Heart right ventricle (tissue), 16 donors: ENCODE measurements at places on chromosomes 1 and 21. TPM values are rescaled to one million over a fixed set of nuclear protein-coding genes. Genes with fewer than 3 reads are reported as not detected.

NPHP4 gene
- total RNA-seq, result 2.8 TPM

CCDC27 gene
- not detected for total RNA-seq

CPT2 gene
- total RNA-seq, result 41.2 TPM

AMY1C gene
- not detected for total RNA-seq

FAM163A gene
- total RNA-seq, result 0.14 TPM

HOOK1 gene
- 4.0 TPM for total RNA-seq

CYP4X1 gene
- 0.38 TPM for total RNA-seq

CFAP126 gene
- not detected for total RNA-seq

KRTAP7-1 gene
- not detected for total RNA-seq

- no peak overlapping the region for H3K4me3 ChIP-seq
- H3K4me1 ChIP-seq, result no peaks in the 10 kb centered on the region
- H3K27ac ChIP-seq, result no peak overlapping the region
- H3K27me3 ChIP-seq, result no peaks in the 10 kb centered on the region
- no peak for DNase-seq
These were observed 7.1 kb downstream of the UTS2 start for GRCh38 chr1:7845761-7846160.

GRCh38 chr1:15843826-15844572 is 3.5 kb upstream of the SPEN start:
- H3K27ac ChIP-seq, result no peak overlapping the region
- no peaks in the 10 kb centered on the region for H3K4me1 ChIP-seq
- no peak for DNase-seq
- H3K27me3 ChIP-seq, result no peaks in the 10 kb centered on the region
- H3K36me3 ChIP-seq, result no peaks in the 10 kb centered on the region
- H3K4me3 ChIP-seq, result no peak overlapping the region

- DNase-seq, result no peak
- H3K4me1 ChIP-seq, result peaks cover 17% of the 10 kb centered on the region
- no peak overlapping the region for H3K4me3 ChIP-seq
These were observed 2.1 kb upstream of the DENND2C start for GRCh38 chr1:114671939-114672275.

GRCh38 chr1:50529510-50529909 is 106.3 kb upstream of the DMRTA2 start:
- no peak overlapping the region for H3K27ac ChIP-seq
- DNase-seq, result no peak
- no peaks in the 10 kb centered on the region for H3K27me3 ChIP-seq
- H3K4me1 ChIP-seq, result no peaks in the 10 kb centered on the region
- H3K4me3 ChIP-seq, result no peak overlapping the region

GRCh38 chr1:155522069-155522468 is 40.5 kb downstream of the ASH1L start:
- DNase-seq, result no peak
- no peaks in the 10 kb centered on the region for H3K27me3 ChIP-seq
- H3K4me3 ChIP-seq, result no peak overlapping the region
- no peaks in the 10 kb centered on the region for H3K36me3 ChIP-seq

DNA sequence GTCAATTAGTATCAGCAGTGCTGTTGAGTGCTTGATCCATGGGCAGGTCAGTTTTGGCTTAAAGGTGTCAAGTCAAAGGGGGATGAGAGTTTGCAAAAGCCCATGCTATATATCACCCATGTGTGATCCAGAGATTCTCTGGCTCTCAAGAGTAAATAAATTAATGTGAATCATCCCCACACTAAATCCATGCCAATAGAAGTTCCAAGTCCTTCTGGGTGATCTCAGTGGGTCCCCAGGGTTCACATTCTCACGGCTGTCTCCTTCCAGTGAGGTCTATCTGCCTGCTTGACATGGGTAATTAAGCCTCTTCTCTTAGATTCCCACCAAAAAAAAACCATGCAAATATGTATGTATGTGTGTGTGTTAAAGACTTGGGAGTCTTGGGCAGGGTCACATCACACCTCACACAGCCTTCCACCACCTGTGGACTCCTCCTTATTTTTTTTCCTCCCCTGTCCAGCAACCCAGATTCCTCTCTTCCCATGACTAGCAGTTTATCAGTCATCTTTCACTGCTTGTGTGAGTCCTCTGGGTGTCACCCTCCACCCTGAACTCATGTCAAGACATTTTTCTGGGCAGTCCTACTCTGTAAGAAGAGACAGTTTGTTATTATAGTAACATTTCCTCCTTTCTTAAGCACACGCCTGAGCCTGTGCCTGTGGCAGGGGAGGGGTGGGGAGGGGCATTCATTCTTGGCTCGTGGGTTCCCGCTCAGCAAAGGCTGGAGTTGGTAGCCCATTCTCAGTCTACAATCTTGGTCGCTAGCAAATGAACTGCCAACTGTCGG is 14.3 kb upstream of the S100A11 start:
- H3K27me3 ChIP-seq, result peaks cover 3% of the 10 kb centered on the region
- no peak for DNase-seq
- no peak overlapping the region for H3K4me3 ChIP-seq
- H3K36me3 ChIP-seq, result no peaks in the 10 kb centered on the region
- peak overlapping the region; percentile 98 for H3K27ac ChIP-seq
- peaks cover 10% of the 10 kb centered on the region for H3K4me1 ChIP-seq

- H3K4me1 ChIP-seq, result no peaks in the 10 kb centered on the region
- H3K27me3 ChIP-seq, result no peaks in the 10 kb centered on the region
- no peak overlapping the region for H3K27ac ChIP-seq
- no peak overlapping the region for H3K4me3 ChIP-seq
- no peaks in the 10 kb centered on the region for H3K36me3 ChIP-seq
- DNase-seq, result no peak
These were observed 3.6 kb downstream of the KRTAP21-3 start for GRCh38 chr21:30714946-30715345.

GRCh38 chr1:204350857-204351573 is 8.7 kb downstream of the PLEKHA6 start:
- H3K36me3 ChIP-seq, result no peaks in the 10 kb centered on the region
- peak overlapping the region; percentile 29 for H3K4me3 ChIP-seq
- peak; percentile 75 for DNase-seq
- peaks cover 26% of the 10 kb centered on the region for H3K4me1 ChIP-seq
- H3K27me3 ChIP-seq, result peaks cover 5% of the 10 kb centered on the region

GRCh38 chr1:235079443-235080296 is 49.0 kb downstream of the TOMM20 start:
- H3K36me3 ChIP-seq, result no peaks in the 10 kb centered on the region
- no peak overlapping the region for H3K4me3 ChIP-seq
- DNase-seq, result no peak
- H3K27ac ChIP-seq, result peak overlapping the region; percentile 59
- no peaks in the 10 kb centered on the region for H3K27me3 ChIP-seq

- H3K36me3 ChIP-seq, result no peaks in the 10 kb centered on the region
- no peaks in the 10 kb centered on the region for H3K27me3 ChIP-seq
- no peak for DNase-seq
- no peaks in the 10 kb centered on the region for H3K4me1 ChIP-seq
- H3K4me3 ChIP-seq, result no peak overlapping the region
These were observed 98.9 kb downstream of the TRABD2B start for GRCh38 chr1:47898133-47898845.

GRCh38 chr1:34188418-34188817 is 11.7 kb downstream of the C1orf94 start:
- no peak for DNase-seq
- no peaks in the 10 kb centered on the region for H3K36me3 ChIP-seq
- H3K4me1 ChIP-seq, result no peaks in the 10 kb centered on the region
- H3K4me3 ChIP-seq, result no peak overlapping the region

- no peaks in the 10 kb centered on the region for H3K36me3 ChIP-seq
- no peaks in the 10 kb centered on the region for H3K27me3 ChIP-seq
- no peaks in the 10 kb centered on the region for H3K4me1 ChIP-seq
- H3K27ac ChIP-seq, result no peak overlapping the region
These were observed 80.0 kb upstream of the C1orf105 start for GRCh38 chr1:172340520-172340919.

DNA sequence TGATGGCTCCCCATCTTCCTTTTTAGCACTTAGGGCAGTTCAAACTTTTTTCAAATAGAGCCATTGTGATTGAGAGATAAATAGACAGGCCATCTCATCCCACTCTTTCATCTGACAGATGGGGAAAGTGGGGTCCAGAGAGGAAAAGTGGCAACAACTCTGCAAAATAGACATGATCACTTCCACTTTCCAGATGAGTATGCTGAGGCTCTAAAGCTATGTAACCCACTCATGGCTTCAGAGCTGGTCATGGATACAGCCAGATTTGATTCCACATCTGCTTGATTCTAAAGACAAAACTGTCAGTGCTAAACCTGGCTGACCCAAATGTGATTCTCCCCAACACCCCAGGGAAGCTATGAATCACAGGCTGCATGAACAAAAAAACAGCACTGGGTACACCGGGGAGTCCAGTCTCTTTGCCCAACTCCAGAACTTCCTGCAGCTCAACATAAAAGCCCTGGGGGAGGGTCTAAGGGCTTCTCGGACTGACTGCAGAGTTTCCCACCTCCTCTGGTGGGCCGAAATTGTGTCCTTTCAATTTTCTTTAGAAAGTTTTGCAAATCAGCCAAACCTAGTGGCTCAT is 59.3 kb downstream of the PLPP3 start:
- H3K27ac ChIP-seq, result no peak overlapping the region
- peaks cover 11% of the 10 kb centered on the region for H3K4me1 ChIP-seq
- H3K4me3 ChIP-seq, result no peak overlapping the region
- no peak for DNase-seq

DNA sequence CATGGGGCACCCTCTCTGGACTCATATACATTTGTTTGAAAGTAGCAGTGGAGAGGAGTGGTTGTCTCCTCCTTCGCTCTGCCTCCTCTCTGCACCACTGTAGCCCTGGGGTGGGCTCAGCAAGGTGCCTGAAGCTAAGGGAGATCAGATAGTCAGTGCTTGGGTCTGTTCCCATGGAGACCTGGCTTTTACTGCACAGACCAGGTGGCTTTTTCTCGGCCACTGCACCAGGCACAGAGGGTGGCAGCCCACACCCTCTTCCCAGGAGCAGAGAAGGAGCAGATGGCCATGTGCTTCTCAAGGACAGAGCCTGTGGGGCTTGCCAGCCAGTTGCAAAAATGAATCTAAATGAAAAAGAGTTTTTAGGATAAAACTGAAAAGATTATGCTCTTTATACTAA is 123.4 kb upstream of the KCNK1 start:
- H3K27ac ChIP-seq, result no peak overlapping the region
- no peak overlapping the region for H3K4me3 ChIP-seq
- no peaks in the 10 kb centered on the region for H3K36me3 ChIP-seq
- H3K27me3 ChIP-seq, result no peaks in the 10 kb centered on the region

DNA sequence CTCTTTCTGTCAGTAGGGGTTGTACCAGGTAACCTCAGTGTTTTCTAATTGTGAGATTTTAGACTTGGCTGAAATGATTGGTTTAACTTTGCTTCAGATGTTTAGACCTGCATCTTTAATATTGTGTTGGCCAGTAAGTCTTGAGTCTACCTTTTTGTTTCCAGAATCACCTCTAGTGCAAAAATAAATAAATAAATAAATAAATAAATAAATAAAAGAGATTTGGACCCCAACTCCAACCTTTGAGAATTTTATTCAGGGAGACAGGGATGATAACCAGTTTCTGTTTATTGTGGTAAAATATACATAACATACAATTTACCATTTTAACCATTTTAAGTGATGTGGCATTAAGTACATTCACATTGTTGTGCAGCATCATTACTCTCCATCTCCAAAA is 64.4 kb downstream of the RAVER2 start:
- no peaks in the 10 kb centered on the region for H3K27me3 ChIP-seq
- no peak for DNase-seq
- no peak overlapping the region for H3K4me3 ChIP-seq
- H3K27ac ChIP-seq, result no peak overlapping the region
- no peaks in the 10 kb centered on the region for H3K4me1 ChIP-seq

GRCh38 chr1:239537795-239538194 is 151.4 kb downstream of the CHRM3 start:
- H3K4me3 ChIP-seq, result no peak overlapping the region
- H3K36me3 ChIP-seq, result no peaks in the 10 kb centered on the region
- no peak for DNase-seq
- H3K27me3 ChIP-seq, result no peaks in the 10 kb centered on the region
- H3K4me1 ChIP-seq, result peaks cover 4% of the 10 kb centered on the region

- no peak for DNase-seq
- H3K36me3 ChIP-seq, result peaks cover 42% of the 10 kb centered on the region
- peak overlapping the region; percentile 89 for H3K27ac ChIP-seq
- no peaks in the 10 kb centered on the region for H3K27me3 ChIP-seq
- peak overlapping the region; percentile 93 for H3K4me3 ChIP-seq
- peaks cover 67% of the 10 kb centered on the region for H3K4me1 ChIP-seq
These were observed 853 bp upstream of the RRAGC start for GRCh38 chr1:38860454-38860795.

GRCh38 chr1:93749487-93749886 is 67.8 kb upstream of the BCAR3 start:
- H3K27ac ChIP-seq, result no peak overlapping the region
- H3K27me3 ChIP-seq, result no peaks in the 10 kb centered on the region
- DNase-seq, result no peak
- H3K4me3 ChIP-seq, result no peak overlapping the region
- peaks cover 33% of the 10 kb centered on the region for H3K4me1 ChIP-seq

- H3K27ac ChIP-seq, result peak overlapping the region; percentile 50
- peaks cover 20% of the 10 kb centered on the region for H3K27me3 ChIP-seq
- no peak for DNase-seq
- no peak overlapping the region for H3K4me3 ChIP-seq
- H3K4me1 ChIP-seq, result no peaks in the 10 kb centered on the region
These were observed 5.8 kb upstream of the IL24 start for GRCh38 chr1:206891412-206891811.

DNA sequence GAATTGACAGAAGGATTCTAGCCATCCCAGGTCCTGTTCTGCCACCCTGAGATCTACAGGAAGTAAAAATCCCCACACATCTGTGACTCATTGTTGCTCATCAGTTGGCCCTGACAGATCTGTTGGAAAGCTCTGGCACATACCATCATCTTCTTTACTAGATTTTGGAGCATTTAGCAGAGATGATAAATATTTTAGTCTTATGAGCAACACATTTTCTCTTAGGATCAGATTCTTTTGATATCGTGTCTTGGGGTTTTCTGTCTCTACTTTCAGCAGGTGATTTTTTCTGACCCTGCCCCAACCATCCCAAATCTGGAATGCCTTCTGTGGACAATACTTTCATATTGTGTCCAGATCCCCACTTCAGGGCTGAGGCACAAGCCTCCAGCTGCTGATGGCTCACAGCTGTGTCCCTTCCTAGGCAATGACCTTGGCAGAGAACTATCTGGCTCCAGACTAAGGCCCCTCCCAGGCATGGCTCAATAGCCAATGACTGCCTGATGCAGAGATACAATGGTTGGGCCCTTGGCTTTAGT is 102.8 kb downstream of the GDAP2 start:
- H3K27ac ChIP-seq, result no peak overlapping the region
- H3K36me3 ChIP-seq, result no peaks in the 10 kb centered on the region
- peaks cover 9% of the 10 kb centered on the region for H3K4me1 ChIP-seq
- H3K4me3 ChIP-seq, result no peak overlapping the region
